Smooth muscle cell of the coronary artery (primary cell): ENCODE measurements at places on chromosomes 1 and 21. TPM values are rescaled to one million over a fixed set of nuclear protein-coding genes. Genes with fewer than 3 reads are reported as not detected.

The HJV gene
- not detected in 2 replicates for total RNA-seq

The UQCRHL gene
- 11.4 and 18.3 TPM in 2 replicates for total RNA-seq

The GNG4 gene
- total RNA-seq = under 0.01 and 0.59 TPM in 2 replicates

The LCE3E gene
- total RNA-seq = not detected in 2 replicates

The FCRL1 gene
- total RNA-seq = 0.35 TPM in 1 of 2 replicates, not detected in the other
